ENCODE measurements at places on chromosomes 4 and X.

DNA sequence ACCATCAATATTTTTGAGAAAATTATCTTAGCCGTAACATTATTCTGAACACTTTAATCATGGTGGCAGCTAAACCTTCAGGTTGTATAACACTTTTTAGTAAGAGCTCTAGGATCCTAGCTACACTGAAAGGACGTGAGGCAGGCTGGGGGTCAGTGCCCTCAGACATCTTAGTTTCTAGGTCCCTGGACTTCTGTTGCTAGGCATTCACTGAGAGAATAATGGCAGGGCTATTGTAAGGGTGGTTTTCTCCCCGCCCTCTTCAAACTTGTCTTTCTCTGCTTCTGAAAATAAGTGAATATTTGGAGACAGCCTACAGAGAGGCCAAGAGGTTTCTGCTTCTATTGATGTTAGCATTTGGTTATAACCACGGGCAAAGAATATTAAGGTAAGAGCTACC lies 15.4 kb upstream of the MMRN1 start:
- DNase-seq = no peak

DNA sequence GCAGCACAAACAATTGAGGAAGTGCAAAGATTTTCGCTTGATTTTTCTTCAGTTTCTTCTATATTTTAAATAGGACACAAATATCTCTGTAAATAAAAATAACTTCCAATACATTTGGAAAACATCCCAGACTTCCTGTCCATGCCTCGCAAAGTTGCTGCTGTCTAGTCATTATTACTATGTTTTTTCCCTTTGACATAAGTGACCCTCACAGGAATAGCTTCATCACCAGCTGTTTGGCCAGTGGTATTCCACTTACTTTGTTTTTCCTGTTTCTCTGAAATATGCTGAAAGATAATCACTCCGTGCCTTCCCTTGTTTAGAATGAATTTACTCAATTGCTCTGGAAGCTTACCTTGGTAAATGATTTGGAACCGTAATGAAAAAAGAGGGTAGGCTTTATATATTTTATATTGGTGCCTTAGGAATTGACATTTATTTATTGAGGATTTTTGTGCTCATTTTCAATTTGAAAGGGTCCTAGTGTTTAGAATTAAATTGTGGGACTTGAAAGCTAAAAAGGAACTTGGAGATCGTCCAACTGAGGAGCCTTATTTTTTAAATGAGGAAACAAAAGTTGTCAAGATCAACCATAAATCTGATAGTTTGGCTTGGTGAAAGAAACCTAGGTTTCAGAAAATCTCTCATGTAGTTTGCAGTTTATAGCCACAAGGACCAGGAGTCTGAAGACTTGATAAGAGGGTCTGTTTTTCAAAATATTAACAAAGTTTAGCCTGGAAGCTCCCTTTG lies 65.6 kb downstream of the CDKL5 start:
- no peak for DNase-seq

DNA sequence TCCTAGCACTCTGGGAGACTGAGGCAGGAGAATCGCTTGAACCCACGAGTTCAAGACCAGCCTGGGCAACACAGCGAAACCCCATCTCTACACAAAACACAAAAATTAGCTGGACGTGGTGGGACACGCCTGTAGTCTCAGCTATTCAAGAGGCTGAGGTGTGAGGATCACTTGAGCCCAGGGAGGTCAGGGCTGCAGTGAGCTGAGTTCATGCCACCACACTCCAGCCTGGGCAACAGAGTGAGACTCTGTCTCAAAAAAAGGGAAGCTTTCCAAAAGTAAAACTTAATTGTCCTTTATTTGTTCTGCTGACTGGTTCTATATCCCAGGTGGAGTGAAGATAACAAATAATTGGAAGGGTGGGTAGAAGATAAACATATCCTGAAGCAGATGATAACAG lies 45.6 kb downstream of the ABCG2 start:
- DNase-seq = no peak

DNA sequence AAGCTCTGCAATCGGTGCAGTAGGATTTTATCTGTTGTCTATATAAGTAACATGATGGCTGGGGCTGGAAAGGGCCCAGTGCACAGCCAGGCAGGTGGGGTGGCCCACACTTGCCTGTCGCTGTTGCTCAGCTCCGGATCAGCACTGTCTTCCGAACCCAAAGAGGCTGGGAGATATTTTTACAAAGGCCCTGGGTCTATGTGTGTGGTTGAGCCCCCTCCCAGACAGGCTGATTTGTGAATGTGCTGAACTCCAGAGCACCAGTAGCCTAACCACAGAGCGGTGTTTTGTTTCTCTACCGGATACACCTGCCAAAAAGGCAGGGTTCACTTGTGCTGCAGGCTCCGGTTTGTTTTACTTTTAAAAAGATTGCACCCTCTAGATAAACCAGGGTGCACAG lies 33.5 kb upstream of the CHRNA9 start:
- no peak for DNase-seq

DNA sequence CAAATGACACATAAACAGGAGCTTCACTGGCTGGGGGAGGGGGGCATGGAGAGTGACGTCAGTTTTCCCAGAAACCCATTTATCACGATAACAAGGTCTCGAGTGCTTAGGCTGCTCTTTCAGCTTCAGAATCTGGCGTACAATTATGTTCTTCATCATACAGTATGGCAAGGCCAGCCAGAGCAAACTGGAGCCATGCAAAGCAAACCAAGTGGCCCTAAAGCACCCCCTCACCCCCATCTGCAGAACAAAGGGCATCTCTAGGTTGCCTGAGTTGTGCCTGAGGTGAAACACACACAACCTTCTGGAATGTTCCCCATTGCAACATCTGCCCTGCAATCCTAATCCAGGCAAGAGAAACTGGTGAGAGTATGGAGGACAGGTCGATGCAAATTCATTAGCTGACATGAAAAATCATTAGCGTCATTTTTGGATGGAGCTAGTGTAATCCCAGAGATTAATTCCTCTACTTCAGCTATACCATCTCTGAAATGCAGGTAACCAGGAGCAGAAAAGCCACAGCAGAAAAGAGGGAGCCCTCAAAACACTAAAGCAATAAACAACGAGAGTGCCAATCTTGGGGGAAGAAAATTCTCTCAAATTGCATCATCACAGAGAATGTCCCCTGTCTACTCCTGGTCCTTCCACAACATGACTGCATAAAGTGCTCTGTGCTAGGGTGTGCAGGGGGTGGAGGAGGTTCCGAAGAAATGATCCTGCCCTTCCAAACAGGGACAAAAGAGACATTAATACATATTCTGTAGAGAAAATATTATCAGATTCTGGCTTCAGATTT lies 1.8 kb downstream of the SEPTIN6 start:
- DNase-seq = no peak

DNA sequence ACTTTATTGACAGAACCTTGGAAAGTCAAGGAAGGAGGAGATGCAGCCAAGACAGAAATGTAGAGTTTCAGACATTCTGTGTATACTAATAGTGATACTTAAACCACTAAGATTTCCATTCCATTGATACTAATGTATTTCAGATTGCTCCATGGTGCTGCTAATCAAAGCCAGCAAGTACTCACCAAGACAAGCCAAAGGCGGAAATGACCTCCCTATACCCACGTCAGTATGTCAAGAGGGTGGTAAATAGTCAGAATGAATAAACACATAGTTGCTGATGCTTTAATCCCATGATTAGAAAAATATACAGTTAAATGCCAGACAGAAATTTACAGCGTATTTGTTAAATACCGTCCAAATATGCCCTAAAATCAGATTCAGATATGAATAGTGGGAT lies 417.8 kb upstream of the INTU start:
- DNase-seq = no peak

DNA sequence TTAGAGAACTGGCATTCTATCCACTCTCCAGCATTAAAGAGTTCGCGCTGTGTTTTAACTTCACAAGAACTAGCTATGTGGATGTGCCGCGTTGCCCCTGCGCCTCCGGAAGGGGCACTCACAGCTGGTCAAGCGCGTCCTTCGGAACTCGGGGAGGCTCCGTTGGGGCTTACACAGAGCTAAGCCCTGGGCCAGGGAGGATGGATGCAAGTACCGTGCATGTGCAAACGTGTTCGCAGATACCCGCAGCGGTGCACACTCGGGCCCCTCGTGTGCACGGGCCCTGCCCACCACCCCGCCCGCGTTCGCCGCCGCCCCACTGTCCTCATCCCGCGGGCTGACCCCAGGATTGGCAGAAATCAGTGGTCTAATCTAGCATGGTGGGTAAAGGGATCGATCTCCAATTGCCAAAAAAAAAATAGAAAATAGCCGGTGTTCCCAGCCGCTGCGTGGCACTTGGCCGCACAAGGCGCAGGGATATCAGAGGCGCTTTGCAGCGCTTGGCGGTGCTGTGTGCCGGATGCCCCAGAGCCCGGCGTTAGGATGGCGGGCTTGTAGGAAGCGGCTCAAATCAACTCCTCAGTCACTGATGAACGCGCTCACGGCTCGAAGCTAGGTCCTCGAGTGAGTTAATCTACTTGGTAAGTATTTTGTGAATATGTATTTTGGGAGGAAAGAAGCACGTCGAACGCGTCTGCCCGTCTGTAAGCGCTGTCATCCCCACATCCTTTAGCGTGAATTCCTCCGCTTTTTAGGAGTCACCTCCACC lies 989 bp upstream of the PCDH10 start:
- no peak for DNase-seq

GRCh38 chr4:2449511-2450392 lies 19.2 kb upstream of the RNF4 start:
- DNase-seq = no peak

DNA sequence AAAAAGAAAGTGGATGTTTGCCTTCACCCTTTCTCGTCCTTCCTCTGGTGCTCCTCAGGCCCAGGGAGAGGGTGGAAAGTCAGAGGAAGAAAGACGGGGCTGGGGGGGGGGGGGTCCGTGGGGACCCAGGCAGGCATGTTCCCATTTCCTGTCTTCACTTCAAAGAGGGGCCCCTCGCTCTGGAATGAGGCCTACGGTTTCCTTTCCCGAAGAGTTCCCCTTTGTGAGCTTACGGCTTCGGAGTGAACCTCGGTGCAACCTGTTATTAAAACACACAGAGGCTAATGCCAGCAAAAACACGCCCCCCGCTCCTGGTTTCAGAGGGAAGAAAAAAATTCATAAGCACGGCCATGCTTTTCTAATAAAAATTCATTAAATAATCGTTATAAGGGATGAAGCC lies 40.1 kb downstream of the SHOX start:
- no peak for DNase-seq

DNA sequence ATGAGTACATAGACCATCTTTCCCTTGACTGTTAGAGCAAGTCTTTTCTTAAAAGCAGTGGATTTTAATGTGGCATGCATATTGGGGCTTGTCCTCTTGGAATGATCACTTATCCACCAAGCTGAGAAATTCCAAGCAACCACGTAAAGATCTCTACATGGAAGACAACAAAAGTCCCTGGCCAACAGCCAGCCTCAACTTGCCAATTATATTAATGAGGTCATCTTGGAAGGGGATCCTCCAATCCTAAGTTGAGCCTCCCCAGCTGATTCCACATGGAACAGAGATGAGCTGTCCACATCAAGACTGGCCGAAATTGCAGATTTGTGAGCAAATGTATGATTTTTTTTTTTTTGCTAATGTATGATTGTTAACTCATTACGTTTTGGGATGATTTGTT lies 20.6 kb upstream of the FTHL17 start:
- DNase-seq = no peak

- DNase-seq = no peak
Measured at GRCh38 chr4:146049802-146050201, 111.2 kb upstream of the ZNF827 start.

DNA sequence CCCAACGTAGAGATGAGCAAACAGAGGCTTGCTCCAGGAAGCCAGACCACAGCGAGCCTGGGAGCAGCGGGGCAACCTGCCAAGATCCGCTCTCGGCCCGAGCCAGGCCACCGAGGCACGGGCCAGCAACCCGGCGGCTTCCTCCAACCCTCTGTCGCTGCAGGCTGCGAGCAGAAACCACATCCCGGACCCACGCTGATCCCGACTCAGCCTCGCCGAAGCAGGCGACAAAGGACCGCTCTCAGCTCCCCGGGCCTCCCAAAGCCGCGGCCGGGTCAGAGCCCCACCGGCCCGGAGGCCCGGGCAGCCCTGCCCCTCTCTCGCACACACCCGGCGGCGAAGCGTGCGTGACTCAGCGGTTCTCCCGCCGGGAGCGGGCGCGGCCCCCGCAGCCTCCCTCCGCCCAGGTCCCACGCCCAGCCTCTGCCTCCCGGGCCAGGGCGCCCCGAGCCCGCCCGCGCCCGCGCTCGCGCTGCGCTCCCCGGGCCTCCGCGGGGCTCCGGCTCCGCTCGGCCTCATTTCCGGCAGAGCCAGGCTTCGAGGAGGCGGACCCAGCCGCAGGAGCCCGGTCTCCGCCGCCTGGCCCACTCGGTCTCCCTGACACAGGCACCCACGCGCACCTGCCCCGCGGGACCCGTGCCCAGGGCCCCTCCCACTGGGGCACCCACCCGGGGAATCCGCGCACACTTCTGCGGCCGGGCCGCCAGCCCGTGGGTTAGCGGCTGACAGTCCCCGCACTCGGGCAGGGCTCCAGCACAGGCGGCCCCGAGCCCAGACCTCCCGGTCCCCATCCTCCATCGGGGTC lies 1.7 kb downstream of the PPP2R2C start:
- no peak for DNase-seq

DNA sequence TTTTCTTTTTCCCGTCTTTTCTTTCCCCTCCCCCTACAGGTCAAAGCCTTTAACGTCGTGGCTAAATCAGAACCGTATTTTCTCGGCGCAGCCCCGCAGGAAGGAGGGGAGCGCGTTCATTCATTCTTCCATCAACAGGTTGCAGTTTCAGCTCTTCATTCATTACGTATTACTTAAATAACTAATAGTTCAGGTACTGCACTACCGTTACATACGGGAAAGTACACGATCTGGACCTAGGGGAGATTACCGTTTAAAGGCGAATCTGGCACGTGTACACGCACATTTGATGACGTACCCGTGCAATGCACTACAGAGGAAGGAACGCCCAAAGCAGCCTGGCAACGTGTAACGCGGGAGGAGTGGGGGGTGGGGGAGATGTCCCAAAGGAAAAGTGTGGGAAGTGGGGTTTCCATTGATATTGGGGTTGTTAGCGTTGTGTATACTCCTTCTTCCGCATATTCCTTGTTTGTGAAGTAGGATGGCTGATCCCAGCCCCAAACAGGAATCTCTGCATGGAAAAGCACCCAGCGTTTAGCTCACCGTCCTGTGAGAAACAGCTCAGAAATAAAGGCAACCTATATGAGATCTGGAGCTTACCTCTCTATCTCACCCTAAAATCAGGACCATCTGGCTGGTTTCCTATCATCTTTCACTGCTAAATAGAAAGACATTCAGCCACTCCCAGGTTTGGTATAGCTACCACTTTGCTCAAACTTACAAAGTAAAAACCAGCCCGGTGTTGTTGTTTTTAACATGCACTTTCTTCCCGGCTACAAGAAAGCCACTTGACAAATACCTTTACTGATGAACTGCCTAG lies 585 bp upstream of the SEC24D start:
- peak; percentile 47 for DNase-seq

GRCh38 chr4:156898373-156899117 lies 73.1 kb downstream of the PDGFC start:
- DNase-seq = peak; percentile 56

- DNase-seq = peak; percentile 85
Measured at GRCh38 chr4:104163820-104164219, 330.9 kb downstream of the CXXC4 start.

DNA sequence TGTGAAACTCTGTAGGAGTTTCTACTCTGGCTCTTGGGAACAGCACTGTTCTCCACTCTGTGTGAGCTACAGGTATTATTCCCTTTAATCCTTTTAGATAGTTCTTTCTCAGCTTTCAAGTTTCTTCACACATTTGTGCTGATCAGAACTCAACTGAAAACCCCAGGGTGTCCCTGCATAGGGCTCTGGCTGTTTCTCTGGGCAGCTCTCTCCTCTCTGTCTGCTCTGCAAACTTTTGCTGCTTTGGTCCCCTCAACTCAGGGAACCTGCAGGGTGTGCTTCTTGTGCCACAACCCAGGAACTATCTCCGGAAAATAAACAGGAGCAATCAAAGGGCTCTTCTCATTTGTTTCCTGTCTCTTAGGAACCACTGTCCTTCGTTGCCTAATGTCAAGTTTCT lies 196.6 kb upstream of the GABRA2 start:
- no peak for DNase-seq

Measured in renal cortical epithelial cell (primary cell).